ENCODE measurements at places on chromosomes 11 and 22.

- no peak for DNase-seq
Observed at GRCh38 chr11:72737336-72737735, 14.9 kb downstream of the ARAP1 start.

DNA sequence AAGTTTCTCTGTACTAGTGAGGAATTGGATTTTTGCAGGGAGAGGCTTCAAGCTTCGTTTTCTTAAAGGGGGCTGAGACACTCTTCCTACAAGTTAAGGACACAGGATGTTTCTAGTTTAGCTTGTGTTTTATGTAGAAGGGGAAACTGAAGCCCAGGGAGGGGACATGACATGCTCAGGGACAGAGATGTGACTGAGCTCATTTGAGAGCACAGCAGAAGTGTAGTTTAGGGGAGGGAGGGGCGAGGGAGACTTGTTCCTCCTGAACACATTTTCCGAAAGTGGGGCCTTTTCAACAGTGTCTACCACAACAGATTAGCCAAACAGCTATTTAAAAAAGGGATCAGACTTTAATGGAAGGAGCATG lies 148.1 kb downstream of the FBXO7 start:
- no peak for DNase-seq

GRCh38 chr11:19419808-19420207 lies 179.1 kb upstream of the E2F8 start:
- no peak for DNase-seq

DNA sequence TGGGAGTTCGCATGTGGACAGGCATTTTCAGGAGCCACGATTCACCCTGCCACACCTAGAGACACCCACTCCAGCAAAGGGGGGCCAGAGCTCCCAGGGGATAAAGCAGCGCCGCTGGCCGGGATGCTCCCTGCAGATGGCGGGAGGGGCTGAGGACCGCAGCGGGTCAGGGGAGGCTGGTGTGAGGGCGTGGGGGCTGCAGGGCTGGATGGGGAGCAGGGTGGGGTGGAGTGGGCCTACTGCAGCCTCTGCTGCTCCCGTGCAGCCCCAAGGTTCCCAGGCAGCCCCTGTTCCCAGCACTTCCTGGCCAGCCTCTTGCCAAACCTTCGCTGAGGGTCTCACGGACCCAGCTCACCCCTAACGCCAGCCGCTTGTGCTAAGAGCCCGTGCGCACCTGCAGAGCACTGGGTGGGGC lies 13.0 kb downstream of the MUC5B start:
- DNase-seq = no peak

DNA sequence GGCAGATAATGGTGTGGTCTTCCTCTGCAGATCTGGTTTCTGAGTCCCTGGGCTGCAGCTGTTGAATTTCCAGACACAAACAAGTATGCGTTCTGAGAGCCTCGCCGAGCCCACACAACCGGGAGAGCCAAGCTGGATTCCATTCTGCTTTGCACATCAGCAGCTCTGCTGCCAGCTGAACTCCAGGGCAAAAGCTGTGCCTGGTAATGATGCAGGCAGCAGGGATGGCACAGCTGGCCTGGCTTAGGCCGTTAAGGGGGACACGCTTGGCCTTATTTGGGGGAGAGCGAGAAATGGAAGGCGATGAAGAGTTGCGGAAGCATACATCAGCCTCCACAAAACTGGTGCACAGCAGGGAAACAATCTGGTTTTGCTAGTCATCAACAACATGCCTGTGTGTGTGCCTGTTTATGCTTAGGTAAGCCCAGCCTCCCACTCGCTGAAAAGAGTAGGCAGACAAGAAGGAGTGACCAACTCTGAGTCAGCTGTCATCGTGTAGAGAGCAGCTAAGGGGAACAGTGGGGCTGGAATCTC lies 25.1 kb downstream of the ADAMTS8 start:
- peak; percentile 90 for DNase-seq

GRCh38 chr11:413120-414081 lies 1.4 kb downstream of the SIGIRR start:
- DNase-seq = no peak

DNA sequence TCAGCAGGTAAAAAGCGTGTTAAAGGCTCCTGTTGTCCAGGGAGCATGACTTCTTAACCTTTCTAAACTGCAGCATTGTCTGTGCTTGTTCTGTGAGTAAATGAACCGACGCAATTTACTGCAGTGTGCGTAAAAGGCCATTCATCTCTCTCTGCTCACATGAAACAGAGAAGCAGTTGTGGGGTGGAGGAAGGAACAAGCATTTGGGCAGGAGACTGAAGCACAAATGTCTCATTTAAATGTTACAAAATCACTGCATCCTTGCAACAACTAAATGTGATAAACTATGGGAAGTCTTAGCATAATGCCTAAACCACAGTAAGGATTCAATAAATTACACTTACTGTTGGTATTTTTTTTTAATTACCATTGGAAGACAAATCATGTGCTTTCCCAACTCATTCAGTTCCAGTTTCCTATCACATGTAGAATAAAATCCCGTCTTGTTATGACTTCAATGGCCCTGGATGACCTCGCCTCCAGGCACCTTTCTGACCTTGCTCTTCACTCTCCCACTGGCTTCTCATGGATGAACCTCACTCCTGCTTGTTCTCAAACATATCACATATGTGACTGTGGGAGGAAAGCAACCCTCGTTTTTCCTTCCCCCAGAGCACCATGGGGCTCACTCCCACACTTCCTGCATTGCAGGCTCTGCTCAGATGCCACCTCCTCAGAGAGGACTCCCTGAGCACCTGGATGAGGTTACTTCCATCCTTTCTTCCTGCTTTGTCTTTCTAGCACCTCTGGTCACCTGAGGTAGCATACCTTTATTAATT lies 21.6 kb upstream of the RFPL2 start:
- DNase-seq = no peak

DNA sequence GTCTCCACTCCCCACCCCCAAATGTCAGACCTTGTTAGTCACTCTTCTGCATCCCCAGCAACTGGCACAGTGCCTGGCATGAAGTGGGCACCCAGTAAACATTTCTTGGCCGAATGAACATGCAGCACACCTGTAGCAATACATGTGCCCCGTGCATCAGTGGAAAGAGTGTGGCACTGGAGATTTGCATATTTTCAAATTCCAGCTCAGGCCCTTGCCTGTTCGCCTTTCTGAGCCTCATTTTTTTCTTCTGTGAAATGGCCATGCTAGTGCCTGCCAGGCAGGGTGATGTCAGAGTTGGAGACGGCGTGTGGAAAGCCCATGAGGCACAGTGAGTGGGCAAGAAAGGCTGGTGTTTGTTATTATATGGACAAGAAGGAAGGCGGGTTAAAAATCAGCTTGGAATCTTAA lies 38.7 kb downstream of the CD82 start:
- DNase-seq = no peak

GRCh38 chr22:42001121-42001520 lies 2.5 kb downstream of the WBP2NL start:
- no peak for DNase-seq

DNA sequence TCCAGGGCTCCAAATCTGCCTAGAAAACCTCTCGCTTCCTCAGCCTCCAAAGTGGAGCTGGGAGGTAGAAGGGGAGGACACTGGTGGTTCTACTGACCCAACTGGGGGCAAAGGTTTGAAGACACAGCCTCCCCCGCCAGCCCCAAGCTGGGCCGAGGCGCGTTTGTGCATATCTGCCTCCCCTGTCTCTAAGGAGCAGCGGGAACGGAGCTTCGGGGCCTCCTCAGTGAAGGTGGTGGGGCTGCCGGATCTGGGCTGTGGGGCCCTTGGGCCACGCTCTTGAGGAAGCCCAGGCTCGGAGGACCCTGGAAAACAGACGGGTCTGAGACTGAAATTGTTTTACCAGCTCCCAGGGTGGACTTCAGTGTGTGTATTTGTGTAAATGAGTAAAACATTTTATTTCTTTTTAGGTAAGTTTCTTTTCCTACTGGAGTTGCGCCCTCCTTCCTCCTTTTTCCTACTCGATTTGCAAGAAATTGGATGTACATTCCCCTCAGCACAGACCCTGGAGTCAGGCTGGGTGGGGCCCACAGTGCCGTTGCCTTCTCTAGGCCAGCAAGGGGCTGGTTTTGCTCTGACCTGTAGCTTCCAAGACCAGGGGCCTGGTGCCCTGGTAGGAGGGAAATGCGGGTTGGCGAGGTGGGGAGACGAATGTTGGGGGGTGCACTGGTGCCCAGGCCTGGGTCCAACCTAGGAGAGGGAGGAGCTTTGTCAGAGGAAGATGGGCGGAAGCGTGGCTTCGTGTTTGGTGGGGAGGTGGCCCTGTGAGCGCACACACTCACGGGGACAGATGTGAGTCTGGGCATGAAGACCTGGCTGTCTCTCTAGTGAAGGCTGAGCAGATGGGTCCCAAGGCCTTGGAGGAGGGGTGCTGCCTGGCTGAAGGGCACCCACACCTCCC lies 50.6 kb downstream of the ST14 start:
- DNase-seq = no peak

DNA sequence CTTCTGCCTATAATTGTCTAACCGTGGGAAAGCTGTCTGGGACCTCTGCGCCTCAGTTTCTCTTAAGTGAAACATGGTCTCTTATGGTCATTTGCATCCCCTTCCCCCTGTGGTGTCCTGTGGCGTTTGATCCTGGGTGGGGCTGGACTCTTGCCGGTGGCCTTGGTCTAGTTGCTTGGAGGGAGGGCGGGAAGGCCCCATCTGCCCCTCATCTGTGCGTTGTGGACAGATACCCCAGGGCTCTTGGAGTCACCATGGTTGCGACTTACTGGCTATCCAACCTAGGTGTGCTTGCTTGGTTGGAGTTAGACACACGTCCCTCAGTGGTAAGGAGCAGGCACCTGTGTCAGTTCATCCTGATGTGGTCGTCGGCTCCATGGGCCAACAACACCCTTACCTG lies 15.2 kb downstream of the SHANK3 start:
- DNase-seq = no peak

GRCh38 chr22:37162221-37163095 lies 12.7 kb upstream of the IL2RB start:
- DNase-seq = no peak

DNA sequence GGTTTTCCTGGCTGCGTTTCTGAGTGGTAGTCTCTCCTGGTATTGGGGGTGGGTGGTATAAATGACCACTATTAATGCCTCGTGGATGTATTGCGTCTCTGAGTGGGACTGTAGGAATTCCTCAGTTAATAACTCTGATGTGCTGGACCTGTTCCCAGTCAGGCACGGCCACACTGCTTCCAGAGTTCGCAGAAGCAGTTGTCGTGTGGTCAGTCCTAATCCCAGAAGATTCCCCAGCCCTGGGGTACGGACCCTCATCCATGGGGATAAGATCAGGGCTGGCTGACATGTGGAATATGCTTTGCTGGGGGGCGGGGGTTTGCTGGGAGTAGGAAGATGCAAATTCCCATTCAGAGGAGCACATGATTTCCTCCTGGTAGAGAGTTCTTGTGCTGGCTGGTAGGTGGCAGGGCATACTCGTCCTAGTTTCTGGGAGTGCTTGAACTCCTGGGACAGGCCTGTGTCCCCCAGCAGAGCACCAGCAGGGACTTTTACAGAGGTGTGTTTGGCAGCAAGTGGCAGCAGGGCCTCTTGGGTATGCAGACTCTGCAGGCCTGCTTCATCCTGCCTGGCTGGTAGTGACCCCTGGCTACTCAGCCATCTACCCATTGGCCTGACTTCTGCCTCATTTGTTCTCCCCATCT lies 157.4 kb downstream of the NAV2 start:
- DNase-seq = no peak

DNA sequence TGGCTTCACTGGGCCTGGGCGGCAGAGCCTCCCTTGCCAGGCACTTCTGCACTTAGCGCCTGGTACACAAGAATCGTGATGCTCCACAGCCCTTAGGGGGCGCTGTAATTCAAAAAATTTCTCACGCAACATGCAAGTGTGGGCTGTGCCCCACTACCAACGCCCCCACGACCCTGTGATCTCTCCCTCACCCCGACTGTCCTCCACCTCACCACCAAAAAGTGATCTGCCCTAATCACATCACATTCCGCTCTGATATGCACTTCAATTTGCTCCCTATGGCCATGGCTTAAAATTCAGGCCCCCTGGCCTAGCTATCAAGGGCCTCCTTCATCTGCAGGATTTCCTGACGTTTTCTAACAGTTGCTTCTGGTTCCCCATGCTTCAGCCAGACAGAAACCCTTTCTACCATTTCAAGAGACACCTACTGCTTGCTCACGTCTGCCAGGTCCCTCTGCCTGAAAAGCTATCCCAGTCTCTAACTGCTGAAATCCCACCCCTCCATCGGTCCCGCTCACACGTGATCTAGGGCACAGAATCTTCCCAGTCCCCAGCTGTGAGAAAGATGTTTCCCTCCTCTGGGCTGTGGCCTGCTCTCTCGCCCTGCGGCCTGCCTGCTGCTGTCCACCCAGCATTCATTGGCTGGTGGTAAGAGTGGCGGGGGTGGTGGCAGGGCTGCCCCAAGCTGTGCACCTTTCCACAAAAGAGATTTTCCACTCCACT lies 27.9 kb upstream of the LRRC32 start:
- DNase-seq = no peak

- DNase-seq = no peak
Observed at GRCh38 chr11:14096606-14097005, 134.1 kb downstream of the SPON1 start.

GRCh38 chr11:19730373-19730772 lies 17.7 kb downstream of the NAV2 start:
- no peak for DNase-seq

- no peak for DNase-seq
Observed at GRCh38 chr11:105449100-105449734, 160.7 kb upstream of the GRIA4 start.

- DNase-seq = no peak
Observed at GRCh38 chr11:76159303-76159937, 46.9 kb downstream of the WNT11 start.

DNA sequence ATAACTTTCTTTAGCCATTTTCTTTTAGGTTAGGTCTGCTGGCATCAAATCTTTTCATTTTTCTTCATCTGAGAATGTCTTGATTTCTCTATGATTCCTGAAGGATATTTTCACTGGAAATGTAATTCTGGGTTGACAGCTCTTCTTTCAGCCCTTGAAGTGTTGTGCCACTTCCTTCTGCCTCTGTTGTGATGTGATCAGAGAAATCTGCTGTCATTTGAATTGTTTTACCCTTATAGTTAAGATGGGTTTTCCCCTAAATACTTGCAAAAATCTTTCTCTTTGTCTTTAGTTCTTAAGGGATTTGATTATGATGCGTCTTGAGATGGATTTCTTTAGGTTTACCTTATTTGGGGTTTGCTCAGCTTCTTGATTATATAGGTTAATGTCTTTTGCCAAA lies 23.0 kb downstream of the USP47 start:
- DNase-seq = no peak

DNA sequence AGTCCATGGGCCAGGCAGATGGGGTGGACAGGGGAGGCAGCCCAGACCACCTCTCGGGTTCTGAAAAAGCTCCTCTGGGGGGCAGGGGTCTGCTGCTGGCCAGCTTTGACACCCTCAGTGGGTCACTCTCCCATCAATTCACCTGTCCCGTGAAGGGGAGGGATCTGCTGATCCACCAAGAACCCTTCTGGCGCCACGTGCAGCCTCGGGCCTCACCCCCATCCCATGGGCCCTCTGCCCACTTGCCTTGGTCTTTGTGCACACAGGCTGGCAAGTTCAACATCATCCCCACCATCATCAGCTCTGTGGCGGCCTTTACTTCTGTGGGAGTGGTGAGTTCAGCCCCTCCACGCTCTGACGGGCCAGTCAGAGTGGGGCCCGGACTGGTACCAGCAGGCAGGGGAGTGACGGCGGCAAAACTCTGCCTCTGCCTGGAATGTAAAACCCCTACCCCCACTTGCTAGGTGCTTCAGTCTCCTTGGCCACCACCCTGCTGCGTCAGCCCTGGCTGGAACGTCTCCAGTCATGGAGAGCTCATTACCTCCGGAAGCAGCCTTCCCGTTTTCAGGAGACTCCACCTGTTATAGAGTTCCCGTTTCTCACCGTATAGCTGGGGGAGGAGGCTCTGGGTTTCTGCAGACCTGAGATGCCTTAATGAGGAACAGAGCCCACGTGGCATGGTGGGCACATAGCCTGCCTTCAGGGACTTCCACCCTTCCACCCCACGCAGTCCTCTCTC lies 12.7 kb downstream of the PRG3 start:
- DNase-seq = no peak

Data from AG04450 (cell line).